Fibroblast of lung (primary cell): ENCODE measurements at places on chromosomes 5 and 9. TPM values are rescaled to one million over a fixed set of nuclear protein-coding genes. Genes with fewer than 3 reads are reported as not detected.

GRCh38 chr5:59193616-59194319, 610.9 kb downstream of the RAB3C start:
- no peaks in the 10 kb centered on the region for H3K27me3 ChIP-seq
- H3K27ac ChIP-seq = no peak overlapping the region
- H3K36me3 ChIP-seq = no peaks in the 10 kb centered on the region
- H3K4me1 ChIP-seq = no peaks in the 10 kb centered on the region
- DNase-seq = peak; percentile 94

DNA sequence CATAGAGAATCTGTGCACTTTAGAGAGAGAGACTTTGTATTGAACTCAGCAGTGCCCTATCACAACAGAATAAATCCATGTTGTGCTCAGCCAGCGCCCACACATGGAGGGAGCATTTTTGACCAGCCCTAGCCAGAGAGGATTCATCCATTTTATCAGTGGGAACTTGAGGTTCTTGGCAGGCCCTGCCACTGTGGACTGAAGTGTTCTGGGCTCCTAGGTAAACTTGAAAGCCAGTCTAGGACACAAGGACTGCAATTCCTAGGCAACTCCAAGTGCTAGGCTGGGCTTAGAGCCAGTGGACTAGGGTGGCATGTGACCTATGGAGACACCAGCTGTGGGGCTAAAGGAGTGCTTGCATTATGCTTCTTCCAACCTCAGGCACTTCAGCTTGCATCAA, 523.5 kb downstream of the CDH12 start:
- H3K36me3 ChIP-seq = no peaks in the 10 kb centered on the region
- no peak overlapping the region for H3K27ac ChIP-seq

DNA sequence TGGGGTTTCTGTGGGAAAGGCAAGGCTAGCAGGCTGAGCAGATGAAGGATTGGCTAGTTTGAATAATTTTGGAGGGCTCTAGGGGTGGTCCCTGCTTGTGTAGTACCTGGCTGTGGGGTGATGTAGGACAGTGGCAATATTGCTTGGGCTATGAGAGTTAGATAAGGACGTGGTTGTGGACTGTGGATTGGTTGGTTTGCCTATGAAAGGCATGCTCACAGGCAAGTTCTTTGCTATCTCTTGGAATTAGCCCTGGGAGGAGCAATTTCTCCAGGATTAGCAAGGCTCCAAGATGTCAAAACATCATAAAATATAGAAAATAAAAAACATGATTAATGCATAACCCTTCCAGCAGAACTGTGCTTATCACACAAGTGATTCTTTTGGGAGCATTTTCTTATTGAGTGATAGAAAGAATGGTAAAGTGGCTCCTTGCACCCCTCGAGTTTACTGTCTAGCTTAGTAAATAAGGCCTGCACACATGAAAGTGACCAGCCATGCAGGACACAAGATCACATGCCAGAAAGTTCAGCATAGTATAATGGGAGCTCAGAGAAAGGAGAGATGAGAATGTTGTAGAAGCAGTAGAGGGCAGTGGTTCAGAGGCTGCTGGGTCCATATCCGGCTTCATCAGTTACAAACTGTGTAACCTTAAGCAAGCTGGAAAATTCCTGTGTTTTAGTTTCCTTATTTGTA, 13.8 kb downstream of the AOPEP start:
- H3K36me3 ChIP-seq = no peaks in the 10 kb centered on the region
- no peak overlapping the region for H3K27ac ChIP-seq
- no peaks in the 10 kb centered on the region for H3K27me3 ChIP-seq
- no peak for DNase-seq
- H3K4me1 ChIP-seq = no peaks in the 10 kb centered on the region
- no peak overlapping the region for H3K4me3 ChIP-seq

Gene FBP1
- total RNA-seq = not detected in 2 replicates

Gene COX7C
- 171 and 202 TPM in 2 replicates for total RNA-seq

Gene PCDHA4
- total RNA-seq = 0.51 and 1.2 TPM in 2 replicates

Gene HSD17B3
- total RNA-seq = 0.17 TPM in 1 of 2 replicates, not detected in the other

DNA sequence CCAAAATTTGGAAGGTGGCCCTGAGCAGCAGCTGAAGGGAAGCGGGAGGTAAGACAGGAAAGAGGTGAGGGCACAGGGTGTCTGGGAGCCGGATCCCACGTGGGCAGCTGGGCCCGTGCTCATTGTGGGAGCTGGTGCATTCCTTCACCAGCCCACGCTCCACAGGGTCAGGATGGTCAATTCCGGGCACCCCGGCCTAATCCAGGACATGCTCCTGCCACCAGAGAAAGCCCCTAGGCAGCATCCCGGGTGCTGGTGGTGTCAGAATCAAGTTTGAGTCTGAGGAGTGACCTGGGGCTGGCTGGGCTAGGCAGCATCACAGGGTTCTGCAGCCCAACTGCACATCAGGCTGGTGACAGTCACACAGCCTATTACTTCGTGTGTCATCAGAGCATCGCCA, 7.1 kb upstream of the PDCD6 start:
- H3K4me1 ChIP-seq = peaks cover 22% of the 10 kb centered on the region
- H3K4me3 ChIP-seq = no peak overlapping the region
- no peak for DNase-seq
- H3K27me3 ChIP-seq = no peaks in the 10 kb centered on the region
- H3K36me3 ChIP-seq = peaks cover 4% of the 10 kb centered on the region
- H3K27ac ChIP-seq = peak overlapping the region; percentile 88

Gene HSPB3
- 0.77 and 21.1 TPM in 2 replicates for total RNA-seq

GRCh38 chr9:133714606-133715294, 23.4 kb downstream of the SARDH start:
- H3K36me3 ChIP-seq = no peaks in the 10 kb centered on the region
- H3K4me3 ChIP-seq = no peak overlapping the region
- no peaks in the 10 kb centered on the region for H3K27me3 ChIP-seq
- H3K27ac ChIP-seq = peak overlapping the region; percentile 52
- peaks cover 25% of the 10 kb centered on the region for H3K4me1 ChIP-seq

- no peak for DNase-seq
- no peak overlapping the region for H3K27ac ChIP-seq
- H3K36me3 ChIP-seq = peaks cover 26% of the 10 kb centered on the region
- no peaks in the 10 kb centered on the region for H3K4me1 ChIP-seq
Measured at GRCh38 chr5:460273-460625, 17.3 kb downstream of the EXOC3 start.

- no peaks in the 10 kb centered on the region for H3K27me3 ChIP-seq
- no peak overlapping the region for H3K27ac ChIP-seq
- H3K36me3 ChIP-seq = no peaks in the 10 kb centered on the region
- DNase-seq = no peak
- H3K4me3 ChIP-seq = no peak overlapping the region
Measured at GRCh38 chr5:134736173-134736812, 2.1 kb upstream of the CAMLG start.
